ENCODE measurements at places on chromosomes 1 and 21.

DNA sequence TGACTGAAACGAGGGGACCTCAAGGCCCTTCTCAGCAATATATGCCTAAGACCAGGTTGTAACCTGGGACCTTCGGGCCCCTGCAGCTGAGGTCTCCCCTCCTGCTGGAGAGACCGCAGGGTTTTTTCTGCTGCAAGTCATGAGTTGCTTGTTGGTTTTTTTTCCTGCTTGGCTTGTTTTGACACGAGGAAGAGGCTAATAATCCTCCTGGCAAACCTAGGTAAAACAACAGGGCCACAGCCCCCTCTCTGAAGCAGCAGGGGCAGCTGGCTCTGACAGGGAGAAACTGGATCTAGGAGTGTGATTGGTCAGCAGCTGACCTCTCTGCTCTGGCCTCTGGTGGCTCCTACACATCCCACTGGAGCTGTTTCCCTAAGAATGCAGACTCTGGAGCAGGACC is 69.0 kb downstream of the CD34 start:
- peak; percentile 37 for DNase-seq

GRCh38 chr1:46599059-46599970 is 4.8 kb downstream of the MKNK1 start:
- no peak for DNase-seq

GRCh38 chr1:151222130-151222529 is 23.8 kb downstream of the PIP5K1A start:
- DNase-seq: no peak

GRCh38 chr21:46081022-46081861 is 16.7 kb upstream of the COL6A2 start:
- DNase-seq: no peak

GRCh38 chr1:86197206-86197855 is 40.8 kb upstream of the COL24A1 start:
- DNase-seq: no peak

DNA sequence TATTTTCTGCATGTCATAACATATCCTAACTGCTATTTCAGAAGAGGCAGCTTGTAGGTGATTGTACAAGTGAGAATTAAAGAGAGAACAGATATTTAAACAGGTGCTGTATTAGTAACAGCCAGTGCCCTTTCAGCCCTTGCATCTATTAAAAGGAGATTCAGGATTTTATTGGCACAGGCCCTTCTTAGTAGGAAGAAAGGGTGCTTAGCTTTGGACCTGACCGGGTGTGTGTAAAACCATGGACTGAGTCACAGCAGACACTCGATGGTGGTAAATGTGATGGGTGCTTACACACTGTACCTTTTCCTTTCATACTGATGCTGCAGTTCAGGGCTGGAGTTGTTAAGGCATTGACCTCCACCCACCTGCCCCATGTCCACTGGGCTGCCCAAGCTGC is 12.7 kb upstream of the CD101 start:
- DNase-seq: no peak

GRCh38 chr1:234230414-234230862 is 142.8 kb upstream of the COA6 start:
- DNase-seq: no peak

- peak; percentile 86 for DNase-seq
Observed at GRCh38 chr1:36083635-36084496, at the start of gene TEKT2. TSS of gene TEKT2 (plus strand) at chr1:36084094. CDS start at chr1:36084922, 828 bp downstream.

DNA sequence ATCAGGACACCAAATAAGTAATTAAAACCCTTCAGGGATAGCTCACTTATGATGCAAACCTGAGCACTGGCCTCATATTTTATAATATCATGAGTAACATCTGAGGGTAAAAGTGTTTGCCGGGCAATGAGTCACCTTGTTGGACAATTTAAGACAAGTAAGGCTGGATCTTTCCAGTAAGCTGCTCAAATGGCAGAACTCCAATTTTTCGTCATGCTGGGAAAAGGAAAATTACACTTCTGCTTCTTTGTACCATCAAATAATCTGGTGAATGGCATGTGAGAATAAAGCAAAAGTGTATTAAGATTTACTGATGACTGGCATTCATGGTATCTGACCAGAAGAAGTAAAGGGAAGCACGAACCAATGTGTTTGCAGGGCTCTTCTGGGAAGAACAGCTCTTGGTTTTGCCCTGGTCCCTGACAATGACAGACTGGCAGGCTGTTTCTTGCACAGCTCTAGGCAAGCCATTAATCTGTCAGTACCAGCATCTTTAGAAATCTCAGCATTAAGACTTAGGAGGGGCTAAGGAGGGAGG is 392.2 kb downstream of the VAV3 start:
- DNase-seq: no peak

DNA sequence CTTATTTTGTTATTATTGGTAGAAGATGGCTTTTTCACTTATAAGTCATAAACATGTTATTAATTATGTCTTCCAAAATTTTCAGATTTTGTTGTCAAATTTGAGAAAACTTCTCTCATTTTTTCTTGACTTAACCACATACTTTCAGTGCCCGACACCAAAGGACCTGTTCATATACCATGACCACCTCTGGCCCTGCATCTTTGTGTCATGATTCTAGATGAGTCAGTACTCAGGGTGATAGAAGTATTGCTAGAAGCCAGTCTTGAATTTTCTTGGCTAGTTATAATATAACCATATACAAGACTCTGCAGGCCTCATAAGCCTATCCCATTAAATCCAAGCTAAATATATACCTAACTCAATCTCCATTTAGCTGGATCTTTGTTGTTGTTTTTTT is 35.4 kb upstream of the DPH5 start:
- DNase-seq: no peak

- no peak for DNase-seq
Observed at GRCh38 chr1:217066794-217067193, 343.6 kb upstream of the ESRRG start.

GRCh38 chr1:33339413-33339812 is 18.5 kb upstream of the A3GALT2 start:
- no peak for DNase-seq

- no peak for DNase-seq
Observed at GRCh38 chr21:17699524-17700189, 87.0 kb upstream of the BTG3 start.

DNA sequence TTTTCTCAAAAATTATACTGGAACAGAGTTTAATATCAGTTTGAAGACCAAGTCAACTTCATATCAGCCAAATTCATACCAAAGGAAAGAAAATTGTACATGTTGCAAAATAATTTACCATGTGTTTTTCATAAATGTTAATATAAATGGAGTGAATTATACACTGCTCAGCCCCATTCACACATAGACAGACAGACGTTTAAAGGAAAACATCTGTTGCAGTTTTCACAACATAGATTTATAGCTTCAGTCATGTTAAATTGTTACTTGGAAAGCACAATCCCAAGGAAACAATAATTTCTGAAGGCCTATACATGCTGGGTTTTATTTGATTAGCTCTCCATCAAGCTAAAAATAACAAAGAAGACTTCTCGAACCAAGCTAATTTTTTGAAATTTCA is 27.8 kb upstream of the HYI start:
- no peak for DNase-seq

DNA sequence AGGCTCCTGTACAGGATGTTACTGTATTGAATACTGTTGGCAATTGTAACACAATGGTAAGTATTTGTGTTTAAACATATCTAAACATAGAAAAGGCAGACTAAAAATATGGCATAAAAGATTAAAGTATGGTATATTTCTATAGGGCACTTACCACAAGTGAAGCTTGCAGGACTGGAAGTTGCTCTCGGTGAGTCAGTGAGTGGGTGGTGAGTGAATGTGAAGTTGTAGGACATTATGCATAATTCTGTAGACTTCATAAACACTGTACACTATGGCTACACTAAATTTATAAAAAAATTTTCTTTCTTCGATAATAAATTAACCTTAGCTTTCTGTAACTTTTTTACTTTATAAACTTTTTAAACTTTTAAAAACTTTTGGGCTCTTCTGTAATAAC is 13.7 kb upstream of the TRIM62 start:
- DNase-seq: no peak

- no peak for DNase-seq
Observed at GRCh38 chr1:24969596-24970398, 39.7 kb upstream of the RUNX3 start.

DNA sequence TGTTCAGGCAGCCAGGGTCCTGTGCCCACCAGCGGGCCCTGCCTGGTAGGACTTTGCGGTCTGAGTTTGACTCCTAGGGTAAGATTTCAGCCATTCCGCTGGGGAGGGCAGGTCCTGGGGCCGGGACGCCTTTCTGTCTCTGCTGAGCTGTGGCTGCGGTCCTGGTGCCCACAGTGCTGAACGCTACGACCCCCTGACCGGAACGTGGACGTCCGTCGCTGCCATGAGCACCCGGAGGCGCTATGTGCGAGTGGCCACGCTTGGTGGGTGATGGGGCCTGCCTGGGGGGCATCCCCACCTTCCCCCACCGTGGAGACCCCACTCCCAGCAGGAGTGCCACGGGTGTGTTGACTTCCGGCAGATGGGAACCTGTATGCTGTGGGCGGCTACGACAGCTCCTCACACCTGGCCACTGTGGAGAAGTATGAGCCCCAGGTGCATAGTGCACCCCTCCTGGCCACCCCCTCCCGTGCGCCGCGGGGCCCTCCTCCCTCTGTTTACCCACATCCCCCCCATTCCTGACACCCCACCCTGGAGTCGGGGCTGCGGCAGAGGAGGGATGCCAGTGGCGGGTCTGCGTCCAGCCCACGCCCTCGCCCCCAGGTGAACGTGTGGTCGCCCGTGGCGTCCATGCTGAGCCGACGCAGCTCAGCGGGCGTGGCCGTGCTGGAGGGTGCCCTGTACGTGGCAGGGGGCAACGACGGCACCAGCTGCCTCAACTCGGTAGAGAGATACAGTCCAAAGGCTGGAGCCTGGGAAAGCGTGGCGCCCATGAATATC is 2.3 kb upstream of the PLEKHN1 start:
- DNase-seq: no peak

- no peak for DNase-seq
Observed at GRCh38 chr1:22071511-22071910, 19.0 kb downstream of the CDC42 start.

- no peak for DNase-seq
Observed at GRCh38 chr1:233333086-233333485, 5.6 kb downstream of the MAP3K21 start.

- DNase-seq: no peak
Observed at GRCh38 chr21:42351626-42352440, 1.0 kb upstream of the TFF2 start.

DNA sequence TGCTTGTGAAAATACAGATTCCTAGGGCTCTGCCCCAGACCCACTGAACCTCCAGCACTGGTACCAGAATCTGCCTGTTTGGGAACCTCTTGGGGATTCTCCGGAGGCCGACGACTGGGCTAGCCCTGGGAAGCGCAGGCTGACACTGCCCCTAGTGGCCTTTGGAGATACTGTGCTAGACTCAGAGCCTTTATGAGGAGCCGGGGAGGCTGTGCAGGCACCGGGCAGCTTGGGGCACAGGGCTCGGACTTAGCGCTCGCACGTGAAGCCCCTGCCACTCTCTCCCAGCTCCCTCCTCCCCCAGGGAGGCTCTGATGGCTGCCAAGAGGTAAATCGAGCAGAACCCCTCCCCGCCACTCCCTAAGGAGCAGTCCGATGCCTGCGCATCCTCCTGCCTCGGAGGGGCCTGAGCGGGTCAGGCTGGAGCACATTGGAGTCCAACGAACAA is 144.6 kb upstream of the TNR start:
- DNase-seq: peak; percentile 79

DNA sequence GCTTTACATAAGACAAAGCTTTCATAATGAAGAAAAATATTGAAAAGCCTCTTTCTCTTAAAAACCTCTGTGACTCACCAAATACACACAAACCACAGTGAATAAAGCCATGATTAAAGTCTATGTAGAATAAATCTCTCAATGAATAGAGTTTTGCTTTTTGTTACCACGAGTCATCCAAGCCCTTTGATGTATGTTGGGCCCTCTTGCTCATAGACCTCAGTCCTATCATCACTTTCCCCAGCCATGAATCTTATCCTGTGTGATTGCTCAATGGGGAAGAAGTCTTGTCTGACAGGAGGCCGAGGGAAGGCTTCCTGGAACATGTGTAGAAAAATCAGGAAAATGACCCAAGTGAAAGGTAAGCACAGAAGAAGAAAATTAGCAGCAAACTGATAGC is 60.8 kb downstream of the NGF start:
- no peak for DNase-seq

GRCh38 chr1:204680461-204680860 is 5.1 kb downstream of the LRRN2 start:
- DNase-seq: no peak

DNA sequence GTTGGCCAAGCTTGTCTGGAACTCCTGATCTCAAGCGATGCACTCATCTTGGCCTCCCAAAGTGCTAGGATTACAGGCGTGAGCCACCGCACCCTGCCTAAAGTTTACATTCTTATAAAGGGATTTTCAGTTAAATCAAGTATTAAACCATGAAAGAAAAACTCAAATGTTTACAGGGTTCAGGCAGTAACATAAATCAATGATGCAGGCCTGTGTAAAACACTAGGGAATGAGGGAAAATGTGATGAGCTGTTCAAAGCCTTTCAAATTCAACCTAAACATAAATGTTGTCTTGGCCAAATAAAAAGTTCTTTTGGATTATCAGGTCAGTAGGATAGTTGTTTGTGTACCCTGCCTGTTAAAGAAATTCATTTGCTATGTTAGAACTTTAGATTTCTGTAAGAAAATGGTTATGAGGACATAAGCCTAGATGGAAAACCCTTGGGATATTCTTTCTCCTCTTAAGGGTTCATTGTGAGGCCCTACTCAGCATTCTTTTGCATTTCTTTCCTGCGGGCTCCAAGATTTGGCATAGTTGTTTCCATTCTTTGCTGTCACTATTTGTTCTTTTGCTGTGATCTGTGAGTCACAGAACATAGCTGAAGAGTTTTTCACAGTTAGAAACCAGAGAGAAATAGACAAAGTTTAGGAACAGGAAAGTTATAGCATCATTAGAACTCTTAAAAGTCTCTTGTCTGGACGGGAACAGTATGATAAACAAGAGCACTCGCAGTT is 8.9 kb upstream of the ZRANB2 start:
- no peak for DNase-seq

GRCh38 chr21:24280596-24280995 is 1326.7 kb downstream of the MRPL39 start:
- DNase-seq: no peak

DNA sequence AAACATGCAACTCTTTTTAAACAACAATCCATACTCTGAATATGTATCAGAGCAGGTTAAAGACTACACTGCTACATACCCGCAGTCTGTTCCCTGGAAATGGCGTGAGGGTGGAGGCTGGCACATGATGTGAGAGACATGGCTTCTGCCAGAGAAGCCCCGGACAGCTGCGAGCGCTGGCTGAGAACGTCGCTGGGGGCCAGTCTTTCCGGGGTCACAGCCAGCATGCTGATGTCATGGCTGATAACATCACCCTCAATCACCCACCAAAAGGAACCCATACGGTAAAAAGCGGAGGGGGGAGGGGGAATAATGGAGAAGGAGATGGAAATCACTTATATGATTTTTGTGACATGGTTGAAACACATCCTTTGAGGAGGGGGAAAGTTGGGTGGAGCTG is 29.1 kb downstream of the C1orf198 start:
- no peak for DNase-seq

Measured in nephron progenitor cell (in vitro differentiated cells).